ENCODE measurements at places on chromosomes 12 and 14.

DNA sequence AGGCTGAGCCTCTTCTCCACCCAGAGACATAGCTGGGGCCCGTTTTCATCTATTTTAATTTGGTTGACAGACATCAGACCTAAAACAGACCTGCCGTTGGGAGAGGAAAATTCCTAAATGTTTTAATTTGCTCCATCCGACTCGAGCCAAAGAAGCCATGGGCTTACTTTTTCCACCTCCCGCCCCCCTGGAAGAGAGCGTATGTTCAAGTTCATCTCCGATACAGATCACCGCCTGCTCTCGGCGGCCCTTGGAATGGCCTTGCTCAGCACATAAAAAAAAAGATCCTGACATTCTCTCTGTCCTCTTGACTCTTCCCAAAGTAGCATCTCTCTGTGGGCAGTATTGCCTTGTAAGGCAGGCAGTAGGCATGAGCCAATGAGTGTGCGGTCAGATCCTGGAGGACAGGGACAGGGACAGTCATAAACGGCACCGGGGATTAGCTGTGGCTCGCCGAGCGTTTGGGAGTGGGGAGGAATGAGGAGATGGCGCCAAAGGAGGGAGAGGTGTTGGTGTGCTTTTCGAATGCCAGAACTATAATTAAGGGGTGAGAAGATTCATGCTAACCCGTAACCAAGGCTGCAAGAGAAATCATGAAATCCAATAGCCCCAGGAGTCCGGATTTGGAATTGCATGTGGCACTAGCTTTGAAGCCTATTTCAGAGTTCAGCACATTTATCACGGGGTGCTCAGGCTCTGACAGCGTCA is 47.9 kb upstream of the MEG3 start:
- DNase-seq = no peak

DNA sequence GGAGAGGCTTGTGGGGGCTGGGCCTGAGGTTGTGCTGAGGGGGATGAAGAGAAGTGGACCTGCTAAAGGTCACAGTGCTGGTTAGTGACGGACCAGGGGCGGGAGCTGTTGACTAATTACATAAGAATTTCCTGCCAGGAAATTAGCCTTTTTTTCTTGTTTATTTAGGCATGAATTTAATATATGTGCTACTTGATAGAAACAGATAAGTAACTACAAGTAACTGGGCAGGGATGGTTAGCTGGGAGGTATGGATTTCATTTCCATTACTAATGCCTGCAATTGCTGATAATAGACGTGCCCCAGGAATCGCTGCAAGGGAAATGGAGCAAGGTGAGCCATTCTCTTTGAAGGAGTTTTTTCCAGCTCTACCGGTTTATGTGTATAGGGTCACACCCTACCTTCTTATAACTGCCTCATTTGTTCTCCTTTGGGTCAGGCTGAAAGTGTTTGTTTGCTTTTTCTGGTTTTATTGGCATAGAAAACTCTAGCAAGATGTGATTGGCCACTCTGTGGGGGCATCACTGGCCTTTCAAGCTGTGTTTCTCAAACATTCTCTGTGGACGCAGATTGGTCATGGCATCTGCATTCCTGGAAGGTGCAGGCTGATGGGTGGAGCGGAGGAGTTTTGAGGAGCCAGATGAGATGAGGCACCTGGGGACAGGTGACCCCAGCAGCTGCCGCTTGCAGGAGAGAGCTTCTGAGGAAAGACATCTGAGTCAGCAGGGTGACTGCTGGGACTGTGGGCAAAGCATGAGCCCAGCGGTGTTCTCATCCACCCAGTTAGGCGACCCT is 19.0 kb upstream of the GPRC5A start:
- DNase-seq = no peak

GRCh38 chr12:130712346-130713065 is 3.6 kb downstream of the RIMBP2 start:
- no peak for DNase-seq

DNA sequence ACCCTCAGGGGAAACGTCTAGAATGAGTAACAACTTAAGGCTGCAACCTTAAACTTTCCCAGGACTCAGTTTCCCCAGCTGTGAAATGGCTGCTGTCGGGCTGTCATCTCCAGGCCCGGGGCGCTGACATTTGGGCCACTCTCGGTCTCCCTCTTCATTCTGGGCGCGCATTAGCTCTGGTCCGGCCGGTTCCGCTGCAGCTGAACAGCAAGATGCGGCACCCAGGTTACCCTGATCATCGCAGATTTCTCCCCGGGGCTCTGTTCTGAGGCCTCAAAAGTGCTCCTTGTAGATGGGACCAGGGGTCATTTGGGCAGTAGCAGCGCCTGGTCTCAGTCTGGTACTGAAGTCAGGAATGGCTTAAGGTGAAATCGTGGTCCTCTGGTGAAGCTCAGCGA is 890 bp upstream of the BCL7A start:
- DNase-seq = no peak

- DNase-seq = no peak
Measured at GRCh38 chr14:41986700-41987099, 380.0 kb downstream of the LRFN5 start.

DNA sequence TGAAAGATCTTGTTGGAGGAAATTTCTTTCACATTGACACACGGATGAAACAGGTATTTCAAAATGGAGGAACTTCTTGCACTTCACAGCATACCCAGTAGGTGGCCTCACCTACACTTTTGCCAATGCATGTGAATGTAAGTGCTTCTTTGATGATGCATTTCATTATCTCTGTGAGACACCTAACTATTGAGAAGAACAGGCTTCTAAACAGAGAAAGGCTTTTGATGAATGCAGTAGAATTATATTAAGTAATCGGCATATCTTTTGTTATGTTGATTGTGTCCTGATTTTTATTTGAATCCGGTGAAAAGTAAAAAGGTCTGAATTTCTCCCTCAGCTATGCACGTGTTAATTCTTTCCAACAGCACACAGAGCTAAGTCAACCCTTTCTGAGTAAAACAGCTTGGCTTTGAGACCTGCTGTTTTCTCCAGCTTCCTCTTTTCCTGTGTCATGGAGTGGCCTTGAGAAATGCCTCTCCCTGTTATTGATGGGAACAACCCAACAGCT is 399.0 kb downstream of the NAV3 start:
- no peak for DNase-seq

GRCh38 chr14:96582411-96582961 is 80.3 kb downstream of the PAPOLA start:
- DNase-seq = peak; percentile 13

DNA sequence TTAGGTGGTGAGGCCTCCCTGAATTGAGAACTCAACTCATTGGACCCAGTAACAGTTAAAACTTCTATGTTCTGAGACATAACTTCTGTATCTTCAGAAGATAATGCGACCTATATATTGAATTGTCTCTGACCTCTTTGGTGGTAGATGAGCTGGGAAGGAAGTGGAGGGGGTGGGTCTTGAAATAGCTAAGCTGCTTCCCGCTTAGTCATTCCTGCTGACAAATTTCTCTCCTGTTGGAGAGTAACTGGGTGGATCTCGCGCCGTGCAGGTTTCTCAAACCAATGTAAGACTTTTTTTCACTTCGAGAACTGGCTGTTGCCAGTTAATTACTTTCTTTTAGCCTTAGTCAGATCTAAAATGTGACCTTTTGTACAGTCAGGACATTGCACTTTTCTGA is 100.8 kb downstream of the PPHLN1 start:
- DNase-seq = no peak

All from right atrium auricular region (tissue), 2 donors.